ENCODE measurements at places on chromosomes 3 and 15.

- DNase-seq: peak; percentile 98
Observed at GRCh38 chr15:33194704-33195670, at the start of gene FMN1. FMN1 (minus strand) TSS chr15:33194714; CDS start chr15:33154914, 39,800 bp downstream.

- DNase-seq: no peak
Observed at GRCh38 chr3:36973139-36973538, 19.8 kb downstream of the EPM2AIP1 start.

GRCh38 chr3:39052583-39052982, 767 bp downstream of the WDR48 start:
- peak; percentile 8 for DNase-seq

- no peak for DNase-seq
Observed at GRCh38 chr3:57953576-57953975, 54.6 kb upstream of the FLNB start.

- peak; percentile 27 for DNase-seq
Observed at GRCh38 chr15:98650417-98651035, 2.2 kb downstream of the IGF1R start.

DNA sequence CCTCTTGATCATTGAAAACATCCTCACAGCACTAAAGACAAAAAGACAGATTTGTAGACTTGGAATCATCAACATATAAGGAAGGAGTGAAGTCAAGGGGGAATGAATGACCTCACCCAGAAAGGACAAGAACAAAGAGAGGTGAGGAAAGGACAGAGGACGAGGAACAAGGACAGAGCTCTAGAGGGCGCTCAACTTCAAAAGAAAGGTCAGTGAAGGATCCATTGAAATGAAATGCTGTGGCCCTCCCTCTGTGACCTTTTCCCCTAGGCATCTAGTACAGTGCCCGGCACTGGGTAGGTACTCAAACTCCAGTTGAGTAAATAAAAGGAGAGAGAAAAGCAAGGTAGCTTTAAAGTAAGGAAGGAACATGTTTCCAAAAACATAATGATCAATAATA, 2.6 kb downstream of the ATP8B4 start:
- DNase-seq: peak; percentile 16

- no peak for DNase-seq
Observed at GRCh38 chr15:33903661-33904060, 64.6 kb upstream of the CHRM5 start.

- no peak for DNase-seq
Observed at GRCh38 chr3:137852391-137852830, 88.3 kb downstream of the SOX14 start.

GRCh38 chr3:31754575-31755278, 222.0 kb downstream of the STT3B start:
- no peak for DNase-seq

GRCh38 chr15:74158855-74159650, 14.5 kb upstream of the ISLR start:
- no peak for DNase-seq

GRCh38 chr3:139261754-139262586, 81.8 kb upstream of the MRPS22 start:
- DNase-seq: no peak

Data from GM03348 (cell line).